ENCODE measurements at places on chromosomes 7 and 10. TPM values are rescaled to one million over a fixed set of nuclear protein-coding genes. Genes with fewer than 3 reads are reported as not detected.

Gene EBLN1
- total RNA-seq, result not detected

Gene AS3MT
- 1.4 TPM for total RNA-seq

Gene FBXL15
- total RNA-seq, result 29.9 TPM

Gene XRCC2
- total RNA-seq, result 6.9 TPM

Gene FRAT2
- 41.2 TPM for total RNA-seq

Data from G401 (cell line).